CD4-positive, alpha-beta T cell treated with Interleukin-4 for 1 hour (primary cell): ENCODE measurements at places on chromosomes 2 and 18.

DNA sequence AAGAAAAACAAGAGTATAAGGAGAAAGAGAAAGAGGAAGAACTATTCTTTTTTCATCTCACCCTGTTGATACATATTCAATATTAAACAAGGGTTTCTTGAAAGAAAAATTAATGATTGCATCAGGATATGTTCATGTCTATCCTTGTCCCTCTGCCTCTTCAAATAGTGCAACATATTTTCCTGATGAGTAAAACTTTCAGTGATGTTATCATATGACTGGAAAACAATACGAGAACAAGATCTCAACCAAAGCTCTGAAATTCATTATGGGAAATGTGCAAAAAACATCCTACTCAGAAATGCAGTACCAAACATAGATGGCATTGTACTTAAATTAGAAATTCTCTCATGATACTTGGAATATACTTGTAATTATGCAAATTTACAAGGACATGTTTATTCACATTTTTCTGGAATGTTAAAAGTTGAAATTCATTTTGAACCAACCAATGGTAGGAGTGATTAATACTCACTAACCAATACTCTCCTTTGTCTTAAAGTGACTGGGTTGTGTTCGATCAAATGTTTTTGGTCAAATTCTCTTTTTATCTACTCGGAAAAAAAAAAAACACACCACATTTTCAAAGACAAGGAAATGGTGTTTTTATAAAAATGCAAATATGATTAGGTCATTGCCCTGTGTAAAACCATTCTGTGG, 148.9 kb upstream of the GULP1 start:
- no peak for DNase-seq

DNA sequence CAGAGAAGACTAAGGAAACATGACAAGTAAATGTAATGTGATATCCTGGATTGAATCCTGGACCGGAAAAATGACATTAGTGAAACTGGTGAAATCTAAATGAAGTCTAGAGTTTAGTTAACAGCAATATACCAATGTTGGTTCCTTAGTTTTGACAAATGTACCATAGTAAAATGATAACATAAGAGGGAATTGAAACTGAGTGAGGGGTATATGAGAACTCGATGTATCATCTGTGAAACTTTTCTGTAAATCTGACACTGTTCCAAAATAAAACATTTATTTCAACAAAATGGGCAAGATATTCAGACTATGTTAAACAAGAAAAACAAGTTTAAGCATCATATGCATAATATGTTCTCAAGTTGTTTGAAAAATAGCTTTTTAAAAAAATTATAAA, 63.8 kb downstream of the OLA1 start:
- no peak for DNase-seq

GRCh38 chr2:119431155-119431975, at the start of gene TMEM37:
Gene TMEM37 (plus strand): TSS chr2:119431854. CDS start chr2:119431904, 50 bp downstream.
- DNase-seq: no peak

GRCh38 chr2:27014771-27015433, 17.9 kb upstream of the TMEM214 start:
- no peak for DNase-seq

DNA sequence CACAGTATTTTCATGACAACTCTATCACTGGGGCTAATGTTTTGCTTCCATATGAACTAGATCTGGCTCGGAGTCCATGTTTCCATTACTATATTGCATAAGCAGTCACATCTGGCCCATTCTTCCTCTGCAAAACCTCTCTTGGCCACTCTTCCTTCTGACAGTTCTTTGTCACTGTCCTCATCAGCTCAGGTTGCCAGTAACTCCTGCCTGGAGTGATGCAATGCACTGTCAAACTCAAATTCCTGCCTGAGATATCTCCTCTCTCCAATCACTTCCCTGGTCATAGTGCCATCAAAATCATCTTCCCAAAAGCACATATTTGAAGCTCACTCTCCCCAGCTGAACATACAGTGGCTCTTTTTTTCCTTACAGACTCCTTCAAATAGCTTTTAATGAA, 66.1 kb downstream of the COLEC12 start:
- no peak for DNase-seq

- no peak for DNase-seq
Measured at GRCh38 chr2:233686928-233687327, 5.2 kb downstream of the UGT1A7 start.

GRCh38 chr2:143732076-143732475, 602.9 kb downstream of the ARHGAP15 start:
- no peak for DNase-seq

DNA sequence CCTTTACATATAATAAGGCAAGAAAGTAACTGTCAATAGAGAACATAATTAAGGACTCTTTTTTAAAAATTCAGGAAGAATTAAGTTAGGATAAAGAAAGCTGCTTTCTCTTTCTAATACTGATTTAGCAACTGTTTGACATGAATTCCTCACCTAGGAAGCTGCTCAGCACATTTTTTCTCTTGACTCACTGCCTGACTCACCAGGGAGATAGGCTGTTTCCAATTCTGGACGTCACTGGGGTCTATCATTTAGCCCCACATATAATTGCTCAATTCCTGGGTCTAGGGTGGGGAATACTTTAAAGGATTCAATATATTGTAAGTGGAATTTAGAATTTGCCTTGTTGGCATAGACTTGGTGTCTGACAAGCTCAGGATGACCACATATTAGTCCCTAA, 50.8 kb upstream of the UGP2 start:
- DNase-seq: no peak

GRCh38 chr18:6876641-6877041, 147.1 kb downstream of the ARHGAP28 start:
- DNase-seq: no peak

DNA sequence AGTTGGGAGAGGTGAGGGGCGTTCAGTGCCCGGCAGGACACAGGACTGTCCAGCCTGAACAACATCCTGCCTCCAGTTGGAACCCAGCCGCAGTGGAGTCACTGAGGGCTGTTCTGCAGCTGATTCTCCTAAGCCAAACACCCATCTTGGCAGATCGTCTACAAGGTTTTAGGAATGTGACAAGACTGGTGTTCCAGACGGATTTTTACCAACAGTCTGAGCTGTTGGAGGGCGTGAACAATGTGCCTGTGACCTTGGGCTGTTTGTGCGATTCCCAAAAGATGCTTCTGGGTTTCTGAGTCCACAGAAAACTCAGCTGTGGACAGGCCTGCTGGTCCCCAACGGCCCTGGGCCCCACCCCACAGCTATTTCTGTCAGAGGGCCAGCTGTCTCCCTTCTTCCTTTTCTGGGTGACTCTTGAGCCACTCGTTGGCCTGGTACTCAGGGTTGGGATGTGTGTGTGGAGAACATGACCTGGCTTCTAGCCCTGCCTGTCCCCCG, 5.7 kb downstream of the LRRFIP1 start:
- DNase-seq: no peak

DNA sequence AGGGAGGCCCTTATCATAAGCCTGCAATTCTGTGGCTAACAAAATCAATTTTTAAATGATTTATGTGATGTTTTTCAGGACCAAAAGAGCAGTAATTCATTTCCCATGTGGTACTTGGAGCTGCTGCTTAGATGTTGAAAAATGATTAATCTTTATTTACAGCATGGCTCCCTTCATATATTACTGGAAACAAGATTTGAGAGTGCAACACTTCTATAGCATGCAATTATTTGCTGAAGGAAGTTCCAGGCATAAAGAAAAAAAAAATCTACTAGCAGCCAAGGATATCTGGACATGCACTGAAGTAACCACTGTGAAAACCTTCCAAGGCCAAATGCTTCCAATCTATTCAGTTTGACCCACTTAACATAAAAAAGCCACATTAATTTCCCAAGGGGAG, 186.3 kb downstream of the SLC8A1 start:
- DNase-seq: no peak

DNA sequence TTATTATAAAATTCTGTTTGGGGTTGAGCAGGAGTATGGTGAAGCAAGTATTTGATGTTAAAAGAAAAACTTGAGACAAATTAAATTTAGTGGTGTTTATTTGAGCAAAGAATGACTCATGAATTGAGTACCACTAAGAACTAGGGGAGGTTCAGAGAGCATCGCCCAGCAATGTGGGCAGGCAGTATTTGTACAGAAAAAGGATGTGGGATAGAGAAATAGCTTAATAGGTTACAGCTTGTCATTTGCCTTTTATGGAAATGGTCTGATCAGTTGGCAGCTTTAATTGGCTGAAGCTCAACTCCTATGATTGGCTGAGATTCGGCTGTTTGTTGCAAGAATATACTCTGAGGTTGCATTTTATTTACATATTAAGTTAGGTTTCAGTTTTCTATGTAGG, 68.2 kb downstream of the LRATD1 start:
- DNase-seq: no peak

DNA sequence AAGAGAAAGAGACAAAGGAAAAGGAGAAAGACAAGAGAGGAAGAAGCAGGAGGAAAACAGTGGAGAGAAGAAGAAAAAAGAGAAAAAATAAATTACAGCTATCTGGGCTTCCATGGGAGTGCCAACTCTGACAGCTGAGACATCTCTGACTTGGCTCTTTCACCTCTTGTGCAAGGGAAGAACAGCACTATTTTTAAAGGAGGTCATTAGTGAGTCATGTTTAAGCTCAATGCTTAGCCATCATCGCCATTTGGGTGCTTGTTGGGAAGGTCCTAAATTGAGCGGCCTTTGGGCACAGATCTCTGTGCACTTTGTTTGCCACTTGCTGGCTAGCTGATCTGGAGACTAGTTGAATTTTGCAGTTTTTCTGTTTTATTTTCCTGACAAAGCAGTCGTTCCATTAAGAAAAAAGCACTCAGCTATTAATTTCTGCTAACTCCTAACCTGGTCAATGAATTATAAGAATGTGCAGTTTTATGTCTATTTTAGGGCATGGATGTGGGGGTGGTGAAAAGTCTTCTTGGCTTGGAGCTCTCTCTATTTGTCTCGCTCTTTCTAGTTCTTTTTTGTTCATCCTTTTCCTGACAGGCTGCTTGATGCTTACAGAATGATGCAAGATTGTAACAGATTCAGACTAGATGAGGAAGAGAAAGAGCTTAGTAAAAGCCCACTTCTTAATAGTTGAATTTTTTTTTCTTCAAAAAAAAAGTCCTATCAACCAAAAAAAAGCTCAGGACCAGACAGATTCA, 231.5 kb downstream of the SLC8A1 start:
- no peak for DNase-seq

- DNase-seq: no peak
Measured at GRCh38 chr2:202822411-202822810, 49.2 kb downstream of the ICA1L start.

DNA sequence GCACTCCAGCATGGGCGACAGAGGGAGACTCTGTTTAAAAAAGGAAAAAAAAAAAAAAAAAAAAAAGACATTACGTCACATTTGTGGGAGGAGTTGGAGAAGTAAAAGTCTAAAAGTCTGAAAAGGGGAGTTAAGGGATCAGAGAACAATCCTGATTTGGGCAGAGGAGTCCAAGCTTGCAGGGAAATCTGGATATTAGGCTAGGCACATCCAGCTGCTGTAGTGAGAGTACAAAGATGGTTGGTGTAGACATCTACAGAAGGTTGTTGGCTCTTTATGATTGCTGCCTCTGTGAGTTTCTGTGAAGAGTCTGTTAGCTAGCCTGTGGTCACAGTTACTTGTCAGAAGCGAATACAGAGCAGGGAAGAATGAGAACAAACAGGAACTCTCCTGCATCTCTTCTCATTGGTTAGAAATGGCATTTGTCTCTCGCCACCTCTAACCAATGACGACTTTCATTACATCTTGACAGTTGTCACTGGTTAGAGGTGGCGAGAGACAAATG, 3.3 kb upstream of the OSBPL6 start:
- DNase-seq: peak; percentile 33

DNA sequence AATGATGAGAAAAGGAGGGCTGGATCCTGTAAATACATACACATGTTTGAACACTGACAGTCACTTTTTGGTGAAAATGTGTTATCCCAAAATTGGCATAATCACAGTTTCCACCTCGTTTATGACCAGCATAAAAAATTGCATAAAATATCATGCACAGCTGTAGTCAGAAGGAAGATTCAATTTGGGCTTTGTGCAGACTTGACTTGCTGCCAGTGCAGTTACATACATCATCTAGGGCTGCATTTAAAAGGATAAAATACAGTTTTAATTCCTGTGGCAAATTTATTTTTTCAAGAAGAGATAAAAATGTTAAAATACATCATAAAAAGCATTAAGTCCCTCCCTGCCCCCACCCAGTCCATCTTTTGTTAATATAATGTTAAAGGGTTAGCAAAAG, 103.8 kb downstream of the VWC2L start:
- DNase-seq: no peak

DNA sequence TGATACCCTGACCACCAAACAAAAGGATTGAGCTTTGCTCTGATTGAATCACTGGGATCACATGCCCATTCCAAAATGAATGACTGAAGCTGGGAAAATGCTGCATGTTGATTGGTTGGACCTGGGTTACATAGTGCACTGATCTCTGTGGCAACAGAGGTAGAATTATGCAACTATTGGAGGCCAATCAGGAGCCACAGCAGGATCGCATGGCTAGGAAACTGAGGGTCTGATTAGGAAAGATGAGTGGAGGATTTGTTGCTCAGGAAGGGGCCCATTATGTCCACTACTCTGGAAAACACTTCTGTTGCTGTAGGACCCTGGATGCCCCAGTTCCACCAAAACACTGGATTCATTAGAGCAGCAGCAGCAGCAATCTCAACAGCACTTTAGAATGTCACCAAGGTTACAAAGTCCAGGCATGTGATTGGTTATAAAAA, 25.9 kb upstream of the SGPP2 start:
- no peak for DNase-seq

GRCh38 chr18:75066936-75067335, 142.0 kb downstream of the PTGR3 start:
- DNase-seq: no peak

GRCh38 chr2:9796056-9797010, 46.9 kb upstream of the TAF1B start:
- no peak for DNase-seq

DNA sequence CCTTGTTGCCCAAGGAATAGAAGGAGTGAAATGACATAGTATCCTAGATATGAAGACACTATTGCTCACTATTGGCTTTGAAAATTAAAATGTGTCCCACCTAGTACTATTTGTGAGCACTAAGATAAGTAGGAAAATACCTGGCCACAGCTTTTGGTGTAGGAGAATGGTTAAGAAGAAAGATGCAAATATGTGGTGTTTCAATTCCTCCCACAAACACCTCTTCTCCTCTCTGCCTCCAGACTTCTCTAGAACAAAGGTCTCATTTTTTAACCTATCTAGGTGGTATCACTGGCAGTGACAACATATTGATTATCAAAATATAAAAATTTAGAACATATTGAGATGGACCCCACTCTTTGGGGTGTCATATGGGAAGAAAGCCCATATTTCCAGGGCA, 929.9 kb upstream of the FANCL start:
- no peak for DNase-seq

- DNase-seq: no peak
Measured at GRCh38 chr18:987325-988186, 82.9 kb downstream of the ADCYAP1 start.

DNA sequence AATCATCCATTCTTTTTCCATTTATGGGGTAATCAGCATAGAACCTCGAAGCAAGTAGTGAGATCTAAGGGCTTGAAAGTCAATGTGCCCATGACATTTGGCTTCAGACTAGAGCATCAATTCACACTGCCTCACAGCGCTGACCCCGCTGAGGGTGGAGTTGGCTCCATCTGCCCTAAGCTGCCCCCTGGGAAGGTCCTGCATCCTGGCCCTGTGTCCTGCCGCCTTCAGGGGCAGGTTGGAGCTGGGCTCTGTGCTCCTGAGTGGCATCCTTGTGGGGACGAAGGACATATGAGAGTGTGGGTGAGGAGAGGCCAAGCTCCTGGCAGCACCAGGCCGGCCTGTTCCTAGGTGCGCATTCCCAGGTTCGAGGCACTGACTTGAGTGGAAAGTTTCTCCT, 249.4 kb downstream of the FHOD3 start:
- no peak for DNase-seq

GRCh38 chr18:67367540-67367939, 149.0 kb downstream of the DSEL start:
- DNase-seq: no peak
